Stimulated activated CD4-positive, alpha-beta T cell treated with anti-CD3 and anti-CD28 coated beads, Interleukin-4, amount 100 ng/mL, for 24 hours (primary cell): ENCODE measurements at places on chromosomes 1 and 21.

DNA sequence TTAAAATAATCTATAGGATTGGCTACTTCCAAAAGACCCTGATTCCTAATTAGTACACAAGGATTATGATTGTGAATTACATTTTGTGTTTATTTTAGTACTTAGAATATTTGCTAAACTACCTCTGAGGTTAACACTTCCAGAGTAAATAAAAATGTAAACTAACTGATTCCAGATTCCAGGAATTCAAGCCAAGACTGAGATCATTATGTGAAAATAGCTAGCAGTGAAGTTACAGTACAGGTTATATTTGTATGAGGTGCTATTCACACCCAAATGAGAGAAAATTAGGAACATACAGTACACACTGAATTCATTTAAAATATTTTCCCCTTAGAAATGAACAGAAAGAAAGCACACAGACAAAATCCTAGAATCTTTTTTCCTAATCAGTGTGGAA, 28.8 kb downstream of the TTLL7 start:
- no peak for DNase-seq

DNA sequence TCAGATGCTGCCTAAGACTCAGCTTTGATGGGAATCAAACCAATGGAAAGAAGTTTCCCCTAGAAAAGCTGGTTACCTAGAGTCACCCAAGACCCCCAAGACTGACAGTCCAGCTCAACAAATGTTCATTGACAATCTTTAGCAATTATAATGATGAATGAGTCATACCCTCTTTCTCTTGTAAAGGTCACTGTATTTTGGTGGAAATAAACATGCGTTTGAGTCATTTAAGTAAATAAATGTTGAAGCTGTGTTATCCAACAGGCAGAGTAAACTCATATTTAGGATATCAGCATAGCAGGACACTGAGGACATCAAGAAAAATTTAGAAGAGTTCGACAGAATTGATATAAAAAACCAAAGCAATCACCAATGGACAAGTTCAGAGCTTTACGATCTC, 295.9 kb downstream of the RGS7 start:
- no peak for DNase-seq

DNA sequence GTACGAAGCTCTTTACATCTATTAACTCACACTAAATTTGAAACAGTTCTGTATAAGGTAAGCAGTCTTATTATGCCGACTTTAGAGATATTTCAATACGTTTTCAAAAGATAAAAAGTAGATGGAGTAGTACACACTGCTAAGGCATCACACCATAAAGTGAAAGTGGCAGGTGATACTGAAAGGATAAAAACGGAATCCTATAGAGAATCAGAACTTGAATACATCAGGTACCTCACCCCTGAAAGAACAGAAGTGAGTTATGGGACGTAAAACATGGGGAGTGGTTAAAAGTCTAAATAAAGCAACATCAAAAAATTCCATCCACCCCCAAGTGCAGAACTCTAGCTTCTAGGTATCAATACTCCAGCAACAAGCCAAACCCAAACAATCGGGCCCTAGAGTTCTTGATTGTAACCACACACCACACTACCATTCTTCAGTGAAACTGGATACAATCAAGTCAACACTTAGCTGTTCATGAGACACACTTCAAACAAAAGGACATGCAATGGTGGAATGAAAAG, 142.6 kb downstream of the SMYD3 start:
- peak; percentile 23 for DNase-seq

- no peak for DNase-seq
Measured at GRCh38 chr1:66532798-66533783, 862 bp upstream of the SGIP1 start.

DNA sequence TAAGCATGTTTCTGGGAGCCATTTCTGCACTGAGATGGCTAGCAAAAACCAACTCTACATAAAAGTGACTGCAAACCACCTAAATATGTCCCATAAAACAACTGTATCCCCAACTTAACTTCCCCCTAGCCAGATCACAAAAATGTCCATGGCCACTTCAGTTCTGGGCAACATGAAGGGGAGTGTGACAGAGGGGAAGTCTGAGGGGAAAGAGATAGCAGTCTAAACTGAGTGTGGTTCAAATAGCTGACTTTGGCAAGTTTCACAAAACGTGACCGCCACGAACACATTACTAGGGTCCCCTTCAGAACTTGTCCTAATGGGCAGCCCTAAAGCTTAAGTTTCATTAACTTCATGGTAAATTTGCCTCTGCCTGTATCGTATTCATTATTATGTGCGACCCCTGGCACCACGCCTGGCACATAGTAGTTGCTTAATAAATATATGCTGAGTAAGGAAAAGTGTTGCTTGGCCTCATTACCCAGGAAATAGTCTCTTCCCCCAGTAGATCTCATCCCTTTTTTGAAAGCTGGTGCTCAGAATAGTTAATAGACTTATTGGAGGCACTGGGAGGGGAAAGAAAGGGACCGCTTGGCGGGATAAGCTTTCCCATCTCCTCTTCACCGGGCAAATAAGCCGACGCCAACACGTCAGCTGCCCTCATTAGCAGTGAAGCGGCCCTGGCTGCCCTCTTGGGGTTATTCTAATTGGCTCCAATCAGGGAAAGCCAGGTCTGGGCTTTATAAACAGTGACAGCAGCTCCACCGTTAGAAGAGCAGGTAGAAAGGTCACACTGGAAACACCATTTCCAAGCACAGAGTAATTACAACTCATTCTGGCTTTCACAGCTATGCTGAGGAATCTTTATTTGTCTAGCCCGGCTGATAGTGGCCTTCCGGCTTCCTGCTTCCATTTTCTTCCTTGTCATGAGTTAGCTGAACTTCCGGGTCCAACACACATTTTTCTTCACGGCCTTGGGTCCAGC, 122.1 kb downstream of the LRIG2 start:
- DNase-seq = no peak

DNA sequence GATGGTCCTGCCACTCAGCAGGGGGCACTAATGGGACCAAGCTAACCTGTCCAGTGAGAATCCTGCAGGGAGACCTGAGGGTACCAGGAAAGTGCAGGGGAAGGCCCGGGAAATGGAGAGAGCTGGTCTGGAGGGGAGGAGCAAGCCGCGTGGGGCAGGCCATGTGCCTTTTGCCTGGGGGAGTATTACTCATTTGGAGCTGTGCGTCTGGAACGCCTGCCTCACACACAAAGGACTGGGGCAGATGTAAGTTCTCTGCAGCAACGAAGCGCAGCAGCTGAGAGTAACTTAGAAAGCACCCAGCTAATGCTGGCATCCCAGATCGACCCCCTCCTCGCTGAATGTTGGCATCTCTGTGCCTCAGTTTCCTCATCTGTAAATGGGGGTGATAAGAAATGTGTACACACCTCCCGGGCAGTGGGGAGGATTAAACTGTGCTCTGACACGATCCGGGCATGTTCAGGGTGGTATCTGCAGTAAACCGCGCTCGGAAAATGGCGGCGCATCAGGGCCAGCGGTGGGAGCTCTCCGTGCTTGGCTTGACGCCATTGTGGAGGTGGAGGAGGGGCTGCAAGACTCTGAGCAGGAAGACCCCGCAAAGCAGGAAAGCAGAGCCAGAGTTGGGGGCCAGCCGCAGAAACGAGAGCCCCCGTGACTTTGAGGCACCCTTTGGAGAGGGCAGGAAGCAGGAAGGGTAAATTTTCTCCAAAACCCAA, 212.5 kb downstream of the NPHP4 start:
- DNase-seq = no peak

GRCh38 chr1:9770298-9770697, 53.5 kb downstream of the CLSTN1 start:
- DNase-seq = no peak

DNA sequence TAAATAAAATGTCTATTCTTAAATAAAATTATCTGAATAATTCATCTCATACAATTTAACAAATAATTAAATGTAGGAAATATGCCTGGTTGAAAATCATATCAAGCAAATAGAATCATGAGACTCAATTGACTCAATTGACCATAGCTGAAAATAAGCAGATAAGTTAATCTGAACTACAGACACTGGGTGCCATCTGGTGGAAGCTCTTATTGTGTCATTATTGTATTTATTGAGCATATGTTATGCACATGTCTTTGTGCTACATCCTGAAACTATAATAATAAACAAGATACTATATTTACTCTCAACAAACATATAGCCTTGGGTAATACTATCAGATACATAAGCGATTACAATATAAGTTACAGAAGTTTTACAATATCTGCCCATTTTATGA, 41.0 kb downstream of the BRINP3 start:
- DNase-seq = no peak

- no peak for DNase-seq
Measured at GRCh38 chr1:54937469-54937868, 43.0 kb upstream of the TMEM61 start.

GRCh38 chr1:176539018-176539417, 76.0 kb downstream of the PAPPA2 start:
- no peak for DNase-seq

- no peak for DNase-seq
Measured at GRCh38 chr1:29251164-29252124, 15.1 kb downstream of the PTPRU start.

DNA sequence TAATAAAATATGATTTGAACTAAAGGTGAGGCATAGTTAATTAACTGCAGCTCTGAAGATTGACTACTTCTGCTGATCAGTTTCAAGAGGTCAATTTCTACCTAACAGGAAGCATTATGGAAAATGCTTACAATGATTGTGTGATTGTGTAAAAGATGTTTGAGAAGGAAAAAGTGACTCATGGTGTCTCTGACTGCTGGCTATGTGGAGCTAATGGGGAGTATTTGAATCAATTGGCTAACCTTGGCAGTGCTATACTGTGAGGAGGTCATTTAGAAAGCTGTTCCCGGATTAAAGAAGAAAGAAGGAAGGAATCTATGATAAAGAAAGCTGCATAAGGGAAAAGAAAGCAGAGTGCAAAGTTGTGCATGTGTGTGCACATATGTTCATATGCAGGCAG, 376.5 kb downstream of the ADGRL2 start:
- DNase-seq = no peak

- no peak for DNase-seq
Measured at GRCh38 chr1:4969556-4970129, 315.2 kb downstream of the AJAP1 start.

GRCh38 chr1:167100730-167101129, 6.9 kb downstream of the STYXL2 start:
- DNase-seq = no peak

DNA sequence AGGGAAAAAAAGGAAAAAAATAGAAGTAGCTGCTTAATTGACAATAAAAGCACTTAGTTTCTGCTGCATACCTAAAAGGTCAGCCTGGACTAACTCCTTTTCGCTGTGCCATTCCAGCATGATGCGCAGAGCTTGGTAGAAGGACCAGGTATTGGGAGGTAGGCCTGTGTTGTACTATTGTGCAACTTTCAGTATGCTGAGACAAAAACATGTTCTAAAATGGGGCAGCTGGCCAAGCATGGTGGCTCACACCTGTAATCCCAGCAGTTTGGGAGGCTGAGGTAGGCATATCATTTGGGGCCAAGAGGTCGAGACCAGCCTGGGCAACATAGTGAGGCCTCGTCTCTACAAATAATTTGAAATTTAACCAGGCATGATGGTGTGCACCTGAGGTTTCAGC, 15.0 kb upstream of the SCCPDH start:
- no peak for DNase-seq

DNA sequence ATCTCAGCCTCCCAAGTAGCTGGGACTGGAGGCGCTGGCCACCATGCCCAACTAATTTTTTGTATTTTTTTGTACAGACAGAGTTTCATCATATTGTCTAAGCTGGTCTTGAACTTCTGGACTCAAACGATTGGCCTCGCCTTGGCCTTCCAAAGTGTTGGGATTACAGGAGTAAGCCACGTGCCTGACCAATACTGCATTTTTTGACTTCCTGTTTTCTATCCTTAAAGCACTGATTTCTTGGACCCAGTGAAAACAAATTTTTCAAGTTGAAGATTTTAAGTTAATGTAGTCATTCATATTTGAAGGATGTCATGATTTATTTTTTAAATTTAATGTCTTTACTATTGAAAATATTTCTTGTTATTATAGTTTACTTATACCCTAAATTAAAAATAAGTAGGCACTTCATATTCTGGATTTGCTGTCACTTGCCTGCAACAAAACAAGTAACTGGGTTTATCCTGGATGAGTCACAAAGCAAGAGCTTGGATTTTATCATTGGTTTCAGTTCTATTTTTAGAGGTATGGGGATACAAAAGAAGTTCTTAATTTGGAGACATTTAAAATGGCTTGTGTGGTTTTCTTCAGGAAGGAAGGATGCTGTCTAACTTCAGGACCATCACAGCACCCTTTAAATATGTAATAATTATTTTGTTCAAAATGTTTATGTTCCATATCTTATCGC, 2.2 kb upstream of the VPS45 start:
- no peak for DNase-seq

DNA sequence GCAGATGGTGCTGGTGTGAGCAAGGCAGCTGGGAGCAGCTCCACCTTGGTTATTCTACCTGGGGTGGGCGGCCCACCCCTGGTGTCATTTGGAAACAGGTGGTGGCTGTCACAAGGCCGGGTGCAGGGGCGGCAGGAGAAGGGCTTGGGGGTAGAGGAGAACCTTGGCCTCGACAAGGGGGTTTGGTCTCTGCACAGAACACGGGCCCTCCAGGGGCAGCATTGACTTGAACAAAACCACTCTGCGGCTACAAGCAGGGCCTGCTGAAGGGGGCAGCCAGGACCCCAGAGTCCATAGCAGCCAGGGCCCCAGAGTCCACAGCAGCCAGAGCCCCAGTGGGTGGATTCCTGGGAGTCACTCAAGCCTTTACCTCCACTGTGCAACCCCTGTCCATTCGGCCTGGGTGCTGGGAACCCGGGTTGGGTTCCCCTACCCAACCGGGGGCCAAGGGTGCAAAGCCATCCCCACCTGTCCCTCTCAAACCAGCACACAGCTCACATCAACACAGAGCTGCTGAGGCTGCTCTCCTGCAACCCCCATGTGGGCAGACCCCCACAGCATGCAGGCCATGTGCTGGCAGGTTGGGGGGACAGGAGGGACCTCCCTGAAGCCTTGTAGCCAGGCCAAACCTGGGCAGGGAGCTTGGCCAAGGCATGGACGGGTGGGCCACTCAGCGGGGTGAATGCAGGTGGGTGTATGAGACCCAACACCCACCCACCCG, 7.7 kb downstream of the TRIM11 start:
- DNase-seq = no peak

DNA sequence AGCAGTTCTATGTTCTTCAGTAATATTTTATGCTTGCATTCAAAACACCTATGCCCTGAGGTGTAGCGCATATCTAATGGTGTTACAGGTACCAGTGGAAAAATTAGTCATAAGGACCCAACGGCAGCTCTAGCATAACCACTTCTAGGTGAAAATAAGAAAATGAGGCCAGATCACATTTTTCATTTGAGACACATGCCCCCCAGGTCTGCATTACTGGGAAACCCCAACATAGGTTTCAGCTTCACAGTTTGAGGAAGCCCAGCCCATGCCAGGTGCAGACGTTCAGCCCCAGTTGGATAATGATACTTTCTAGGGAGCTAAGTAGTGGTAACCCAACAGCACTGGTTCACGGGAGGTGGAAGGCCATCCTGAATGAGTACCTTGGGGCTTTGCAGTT, 129.8 kb downstream of the CNIH3 start:
- DNase-seq = no peak

GRCh38 chr1:231626535-231626950, at the start of gene DISC1:
TSS of gene DISC1 (plus strand) at chr1:231626790. CDS start at chr1:231626868, 78 bp downstream.
- peak; percentile 59 for DNase-seq

- no peak for DNase-seq
Measured at GRCh38 chr1:107141491-107142126, 770 bp downstream of the NTNG1 start.
